ENCODE measurements at places on chromosomes 6 and 20. TPM values are rescaled to one million over a fixed set of nuclear protein-coding genes. Genes with fewer than 3 reads are reported as not detected.

Gene MEI4
- total RNA-seq, result 0.14 TPM

Gene RBCK1
- 108 TPM for total RNA-seq

GRCh38 chr20:3894796-3895195, 5.6 kb downstream of the PANK2 start:
- DNase-seq, result no peak

GRCh38 chr6:69416776-69417175, 380.0 kb downstream of the LMBRD1 start:
- DNase-seq, result no peak

GRCh38 chr6:114008331-114008730, 37.4 kb upstream of the HDAC2 start:
- DNase-seq, result no peak

DNA sequence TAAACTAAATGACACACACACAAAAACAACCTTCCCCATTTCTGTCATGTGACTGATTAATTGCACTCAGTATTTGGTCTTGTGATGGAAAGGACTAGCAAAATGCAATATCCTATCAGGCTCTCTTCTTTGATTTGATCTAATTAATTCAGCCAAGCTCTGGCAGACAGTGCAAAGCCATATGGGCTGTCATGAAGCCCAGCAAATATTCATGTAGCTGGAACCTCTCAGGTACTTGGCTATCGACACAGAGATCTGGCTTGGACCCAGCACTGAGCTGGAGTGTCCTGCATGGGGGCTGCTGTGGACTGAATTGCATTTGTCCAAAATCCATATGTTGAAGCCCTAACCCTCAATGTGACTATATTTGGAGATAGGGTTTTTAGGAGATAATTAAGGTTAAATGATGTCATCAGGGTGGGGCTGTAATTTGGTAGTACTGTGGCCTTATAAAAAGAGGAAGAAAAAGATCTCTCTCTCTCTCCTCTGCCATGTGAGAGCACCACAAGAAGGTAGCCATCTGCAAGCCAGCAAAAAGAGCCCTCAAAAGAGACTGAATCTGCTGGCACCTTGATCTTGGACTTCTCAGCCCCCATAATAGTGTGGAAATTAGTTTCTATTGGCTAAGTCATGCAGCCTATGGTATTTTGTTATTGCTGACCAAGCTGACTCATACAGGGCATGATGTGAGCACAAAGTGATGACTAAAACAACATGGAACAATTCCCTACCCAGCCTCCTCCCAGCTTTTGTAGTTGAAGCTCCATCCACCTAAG, 77.1 kb downstream of the STMND1 start:
- no peak for DNase-seq

- DNase-seq, result no peak
Measured at GRCh38 chr6:81999270-81999669, 246.8 kb upstream of the TENT5A start.

GRCh38 chr6:120489941-120490340, 844.3 kb downstream of the TBC1D32 start:
- DNase-seq, result no peak

GRCh38 chr20:6685181-6685582, 82.3 kb upstream of the BMP2 start:
- DNase-seq, result no peak

- no peak for DNase-seq
Measured at GRCh38 chr20:3933218-3933617, 44.0 kb downstream of the PANK2 start.

- no peak for DNase-seq
Measured at GRCh38 chr6:11085758-11086435, 7.7 kb upstream of the SMIM13 start.

GRCh38 chr6:40536442-40536841, 50.7 kb downstream of the LRFN2 start:
- DNase-seq, result no peak

- DNase-seq, result no peak
Measured at GRCh38 chr6:116445102-116445501, 16.1 kb upstream of the CALHM6 start.

DNA sequence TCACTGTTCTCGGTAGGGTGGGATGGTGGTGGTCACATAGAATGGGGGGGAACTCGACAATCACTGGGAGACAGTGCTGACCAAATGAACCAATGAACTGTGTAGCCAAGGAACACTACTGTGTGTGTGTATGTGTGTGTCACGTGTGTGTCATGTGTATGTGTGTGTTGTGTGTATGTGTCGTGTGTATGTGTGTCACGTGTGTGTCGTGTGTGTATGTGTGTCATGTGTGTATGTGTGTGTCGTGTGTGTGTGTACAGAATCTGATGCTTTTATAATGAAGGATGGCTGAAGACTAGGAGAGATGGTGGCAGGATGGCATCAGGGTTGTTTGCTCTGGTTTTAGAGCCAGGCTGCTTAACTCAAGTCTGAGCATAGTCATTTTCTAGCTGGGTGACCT, 99.1 kb upstream of the DUSP22 start:
- DNase-seq, result no peak

DNA sequence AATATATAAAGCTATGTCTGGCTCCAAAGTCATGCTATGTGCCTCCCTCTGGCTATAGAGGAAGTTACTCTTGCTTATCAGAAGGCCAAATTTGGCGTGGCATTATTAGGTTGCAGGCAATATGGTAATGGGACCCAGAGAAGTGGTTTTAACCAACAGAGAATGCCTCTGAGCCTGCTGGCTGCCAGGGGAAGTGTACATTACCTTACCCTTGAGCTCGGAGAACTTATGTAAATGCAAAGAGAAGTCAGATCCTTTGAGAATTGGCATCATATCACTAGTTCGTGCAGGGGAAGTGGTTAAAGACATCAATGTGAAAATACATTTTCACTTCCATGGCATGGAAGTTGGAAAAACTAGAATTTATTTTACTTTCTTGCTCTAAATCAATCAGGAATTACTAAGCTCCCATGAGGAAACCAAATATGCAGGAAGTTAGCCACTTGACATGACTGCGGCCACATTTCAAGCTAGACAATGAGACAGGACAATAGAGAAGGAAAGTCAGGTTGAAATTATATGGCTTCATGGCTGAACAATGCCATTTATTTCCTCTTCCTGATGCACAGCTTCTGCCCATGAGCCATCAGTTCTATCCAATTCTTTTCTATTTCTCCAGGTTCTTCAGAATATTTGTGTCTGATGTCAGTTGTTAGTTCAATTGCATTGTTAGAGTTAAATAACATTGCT, 134.0 kb upstream of the PHACTR1 start:
- no peak for DNase-seq

DNA sequence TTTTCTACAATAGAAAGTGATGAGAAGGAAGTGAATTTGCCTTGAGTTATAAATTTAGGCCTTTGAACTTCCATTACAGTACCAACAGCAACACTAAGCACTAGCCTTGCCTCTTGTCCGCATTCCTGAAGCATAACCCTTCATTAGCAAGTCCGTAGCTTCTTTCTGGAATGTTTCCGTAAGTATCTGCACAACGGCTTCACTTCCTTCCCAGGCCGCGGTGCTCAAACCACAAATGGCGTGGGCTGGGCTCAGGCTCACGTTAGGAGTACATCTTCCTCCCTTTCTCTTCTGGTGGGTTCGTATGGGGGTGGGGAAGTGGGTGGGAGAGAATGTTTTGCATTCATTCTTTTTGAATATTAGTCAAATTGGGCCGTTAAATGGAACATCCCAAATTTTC, 193.8 kb upstream of the SNX9 start:
- DNase-seq, result no peak
